Stimulated activated CD4-positive, alpha-beta T cell treated with anti-CD3 and anti-CD28 coated beads, Interleukin-2, amount 100 ng/mL, for 24 hours (primary cell): ENCODE measurements at places on chromosomes 2 and 18.
A peak's percentile ranks its signal among the peaks of the same experiment; 100 is the strongest.

DNA sequence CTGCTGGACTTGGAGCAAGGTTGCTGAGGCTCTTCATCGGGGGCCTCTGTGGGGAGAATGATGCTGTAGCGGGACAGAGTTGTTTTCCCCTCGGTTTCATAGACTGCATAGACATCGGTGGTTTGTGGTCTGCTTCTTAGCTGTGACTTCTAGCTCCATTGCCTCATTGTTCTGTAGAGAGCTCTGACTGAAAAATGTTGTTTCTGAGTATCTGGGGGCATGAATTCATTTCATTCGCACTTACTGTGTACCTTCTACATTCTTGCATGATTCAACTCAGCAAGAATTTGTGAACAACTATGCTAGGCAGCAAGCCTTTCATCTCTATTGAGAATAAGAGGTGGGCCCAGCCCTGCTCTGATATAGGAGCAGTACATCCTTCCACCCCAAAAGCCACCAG is 406.8 kb downstream of the NBAS start:
- DNase-seq = no peak

GRCh38 chr2:159879051-159879604 is 81.1 kb upstream of the CD302 start:
- peak; percentile 41 for DNase-seq

- no peak for DNase-seq
Observed at GRCh38 chr2:183349091-183349490, 224.8 kb downstream of the NUP35 start.

DNA sequence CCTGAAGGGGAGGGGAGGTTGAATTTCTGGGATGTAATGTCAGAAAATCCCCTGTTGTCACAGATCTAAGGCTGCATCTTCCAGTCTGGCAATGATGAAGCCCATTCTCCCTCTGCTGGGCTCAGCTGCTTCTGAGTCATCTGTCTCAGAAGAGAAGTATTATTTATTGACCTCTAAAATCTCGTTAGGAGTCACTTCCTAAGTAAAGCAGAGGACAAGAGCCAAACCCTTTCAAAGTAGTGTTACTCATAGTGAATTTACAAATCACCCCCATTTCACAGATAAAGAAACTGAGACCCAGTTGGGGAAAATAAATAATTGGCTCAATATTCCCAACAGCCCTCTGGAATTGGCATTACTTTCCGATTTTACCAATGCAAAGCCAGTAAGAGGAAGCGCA is 167.3 kb upstream of the SKOR2 start:
- DNase-seq = no peak

DNA sequence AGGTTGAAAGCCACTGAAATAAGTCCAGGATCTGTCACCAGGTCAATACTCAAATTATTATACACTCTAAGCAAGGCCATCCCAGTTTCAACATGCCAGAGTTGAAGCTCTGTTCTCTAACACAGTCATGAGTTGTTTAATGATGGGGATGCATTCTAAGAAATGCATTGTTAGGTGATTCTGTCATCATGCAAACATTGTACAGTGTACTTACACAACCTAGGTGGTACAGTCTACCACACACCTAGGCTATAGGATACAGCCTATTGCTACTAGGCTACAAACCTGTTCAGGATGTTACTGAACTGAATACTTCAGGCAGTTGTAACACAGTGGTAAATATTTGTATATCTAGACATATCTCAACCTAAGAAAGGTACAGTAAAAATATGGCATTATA is 162.2 kb downstream of the BAZ2B start:
- DNase-seq = no peak

- no peak for DNase-seq
Observed at GRCh38 chr18:3806656-3807055, 356.7 kb downstream of the TGIF1 start.

DNA sequence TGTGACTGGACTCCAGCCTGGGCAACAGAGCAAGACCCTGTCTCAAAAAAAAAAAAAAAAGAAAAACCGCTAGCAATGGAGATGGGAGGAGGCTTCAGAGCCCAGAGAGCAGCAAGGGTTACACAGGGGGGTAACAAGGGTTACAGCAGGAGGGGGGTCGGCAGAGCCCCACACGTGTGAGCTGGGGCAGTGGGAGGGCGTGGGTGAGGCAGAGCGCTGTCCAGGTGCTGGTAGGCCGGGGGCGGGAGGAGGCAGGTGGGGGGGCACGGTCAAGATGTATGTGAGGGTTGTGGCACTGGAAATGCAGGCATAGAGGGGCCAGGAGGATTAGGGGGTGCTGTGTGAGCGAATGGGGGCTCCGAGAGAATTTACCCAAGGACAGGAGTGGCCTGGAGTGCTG is 3.4 kb downstream of the MZT2B start:
- no peak for DNase-seq

DNA sequence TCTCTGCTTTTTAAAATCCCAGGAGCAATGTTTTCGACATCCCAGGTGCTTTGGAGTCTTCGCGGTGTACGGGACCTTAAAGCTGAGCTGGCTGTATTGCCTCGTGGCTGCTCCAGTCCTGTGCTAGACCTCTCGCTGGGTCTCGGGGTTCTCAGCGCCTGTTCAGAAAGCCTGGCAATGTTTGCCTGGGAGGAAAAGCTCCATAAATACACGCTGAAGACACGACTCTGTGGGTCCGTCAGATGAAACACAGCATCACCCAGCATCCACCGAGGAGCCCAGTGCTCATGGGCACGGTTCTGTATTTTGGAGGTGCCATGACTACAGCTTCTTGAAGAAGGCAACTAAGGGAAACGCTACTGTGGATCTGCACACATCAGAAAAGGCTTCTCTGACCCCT is 21.6 kb downstream of the MBP start:
- no peak for DNase-seq

GRCh38 chr2:73386894-73387636 is 1.4 kb downstream of the ALMS1 start:
- DNase-seq = no peak

DNA sequence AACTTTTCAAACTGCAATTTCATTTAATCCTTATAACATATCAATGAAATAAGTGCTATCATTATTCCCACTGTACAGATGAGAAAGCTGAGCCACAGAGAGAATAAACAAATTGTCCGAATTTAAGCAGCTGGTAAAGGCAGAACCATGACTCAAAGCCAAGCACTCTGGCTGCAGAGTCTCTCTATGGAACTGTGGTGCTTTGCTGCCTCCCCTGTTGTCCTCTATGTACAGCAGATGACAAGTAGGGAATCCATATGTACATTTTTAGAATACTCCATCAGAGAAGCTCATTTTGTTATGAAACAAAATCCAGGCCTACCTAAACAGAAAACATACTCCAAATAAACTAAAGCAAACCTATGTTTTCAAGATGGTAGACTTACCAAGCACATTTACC is 45.1 kb downstream of the FARSB start:
- DNase-seq = no peak

- DNase-seq = no peak
Observed at GRCh38 chr2:55152475-55153412, 79.3 kb downstream of the CLHC1 start.

DNA sequence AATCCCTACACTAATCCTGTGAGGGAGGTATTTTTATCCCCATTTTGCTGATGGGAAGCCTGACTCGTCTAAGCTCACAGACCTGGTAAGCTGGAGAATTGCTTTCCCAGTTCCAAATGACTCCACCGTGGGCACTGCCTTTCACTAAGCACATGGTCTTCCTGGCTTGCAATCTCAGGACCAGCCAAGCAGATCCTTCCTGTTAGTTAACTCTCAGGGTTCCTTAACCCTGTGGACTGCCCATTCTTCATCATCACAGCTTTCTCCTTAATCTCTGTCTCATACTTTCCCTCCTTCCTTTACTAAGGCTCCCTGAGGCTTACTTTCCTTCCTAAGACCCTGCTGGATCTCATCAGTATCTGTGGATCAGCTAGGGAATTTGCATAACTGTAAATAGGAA is 122.2 kb upstream of the ZEB2 start:
- no peak for DNase-seq

DNA sequence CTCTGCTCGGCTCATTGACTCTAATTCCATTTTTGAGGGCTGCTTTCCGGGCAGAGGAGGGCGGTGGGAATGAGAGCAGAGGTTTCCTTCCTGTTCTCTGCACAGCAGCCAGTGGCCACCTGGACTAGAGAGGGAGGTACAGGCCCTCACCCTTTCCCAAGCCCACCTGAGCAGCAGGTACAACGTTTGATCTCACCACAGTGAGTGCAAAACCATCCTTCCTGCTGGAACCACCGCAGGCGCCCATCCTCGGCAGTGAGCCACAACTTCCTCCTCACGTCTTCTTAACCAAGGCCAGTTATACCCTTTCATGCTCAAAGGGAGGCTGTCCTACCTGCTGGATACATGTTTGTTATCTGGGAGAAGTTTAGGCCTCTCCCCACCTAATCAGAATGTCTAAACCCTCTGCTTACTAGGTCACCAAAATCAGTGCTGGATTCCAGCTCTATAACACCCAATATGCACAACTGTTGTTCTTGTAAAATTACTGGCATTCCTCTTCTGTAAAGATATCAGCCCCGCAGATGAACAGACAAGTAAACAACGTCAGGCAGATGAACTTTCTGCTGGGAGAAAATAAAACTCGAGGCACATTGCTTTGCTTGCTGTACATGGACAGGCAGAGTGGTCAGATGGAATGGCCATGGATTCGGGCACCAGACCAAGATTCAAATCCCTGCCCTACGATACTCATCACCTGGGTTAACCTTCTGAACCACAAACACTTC is 191.4 kb downstream of the SH3RF3 start:
- DNase-seq = no peak

GRCh38 chr2:186862869-186863709 is 14.1 kb upstream of the ZSWIM2 start:
- no peak for DNase-seq
